ENCODE measurements at places on chromosomes 3 and 15. TPM values are rescaled to one million over a fixed set of nuclear protein-coding genes. Genes with fewer than 3 reads are reported as not detected.

CKMT1B gene
- total RNA-seq = 0.72 TPM

COLQ gene
- total RNA-seq = 1.2 TPM

GRCh38 chr3:49013113-49013737 lies 5.2 kb downstream of the DALRD3 start:
- peaks cover 27% of the 10 kb centered on the region for H3K36me3 ChIP-seq
- H3K4me3 ChIP-seq = no peak overlapping the region
- no peak for DNase-seq
- H3K27ac ChIP-seq = no peak overlapping the region

DNA sequence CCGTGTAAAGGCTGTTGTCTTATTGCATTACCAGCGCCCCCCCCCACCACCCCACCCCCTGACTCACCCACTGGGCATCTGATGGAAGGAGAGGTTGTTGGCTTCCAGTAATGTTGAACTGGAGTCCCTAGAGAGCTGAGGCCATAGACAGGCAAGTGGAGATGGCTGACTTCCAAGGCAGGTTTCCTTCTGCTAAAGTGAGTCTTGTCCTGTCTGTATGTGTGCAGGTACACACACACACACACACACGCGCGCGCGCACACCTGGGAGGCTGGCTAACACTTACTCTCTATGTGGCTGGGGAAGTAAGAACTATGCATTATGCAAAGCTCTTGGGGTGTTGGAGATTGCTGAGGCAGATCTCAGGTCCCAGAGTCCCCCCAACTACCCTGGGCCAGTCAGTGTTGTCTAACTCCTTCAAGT lies 1.6 kb upstream of the KY start:
- no peaks in the 10 kb centered on the region for H3K36me3 ChIP-seq
- H3K4me1 ChIP-seq = peaks cover 24% of the 10 kb centered on the region
- DNase-seq = no peak

DNA sequence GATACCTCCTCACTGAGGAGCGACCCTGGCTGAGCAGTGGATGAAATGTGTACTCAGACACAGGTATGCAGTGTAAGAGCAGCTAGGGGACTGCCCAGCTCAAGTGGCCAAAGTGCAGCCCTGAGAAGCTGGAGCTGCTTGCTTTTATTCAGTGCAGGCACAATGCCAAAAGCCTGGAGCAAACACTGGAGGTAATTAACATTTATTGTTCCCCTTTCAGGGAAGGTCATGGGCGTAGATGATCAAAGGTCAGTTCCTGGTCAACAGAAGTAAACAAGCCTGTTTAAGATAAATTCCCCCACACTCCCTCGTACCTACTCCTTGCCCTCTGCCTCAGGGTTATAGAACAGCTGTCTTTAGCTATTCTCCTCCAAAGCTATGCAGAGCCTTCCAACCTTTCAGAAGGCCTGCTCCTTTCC lies 17.5 kb downstream of the PLA2G4F start:
- H3K27me3 ChIP-seq = peaks cover 22% of the 10 kb centered on the region
- no peaks in the 10 kb centered on the region for H3K4me1 ChIP-seq
- H3K27ac ChIP-seq = no peak overlapping the region
- DNase-seq = no peak

Measured in astrocyte (in vitro differentiated cells and primary cell).